ENCODE measurements at places on chromosomes 6 and 20.

GRCh38 chr6:63923139-63923739, 287.6 kb downstream of the PHF3 start:
- H3K27me3 ChIP-seq, result peaks cover 2% of the 10 kb centered on the region
- no peaks in the 10 kb centered on the region for H3K4me1 ChIP-seq
- H3K36me3 ChIP-seq, result no peaks in the 10 kb centered on the region
- no peak overlapping the region for H3K4me3 ChIP-seq
- DNase-seq, result peak; percentile 13

- no peaks in the 10 kb centered on the region for H3K36me3 ChIP-seq
- peaks cover 7% of the 10 kb centered on the region for H3K27me3 ChIP-seq
- no peak overlapping the region for H3K4me3 ChIP-seq
- no peaks in the 10 kb centered on the region for H3K4me1 ChIP-seq
- H3K27ac ChIP-seq, result no peak overlapping the region
- no peak for DNase-seq
Observed at GRCh38 chr6:72376736-72377135, 245.1 kb upstream of the KCNQ5 start.

- no peak overlapping the region for H3K27ac ChIP-seq
- no peaks in the 10 kb centered on the region for H3K36me3 ChIP-seq
- H3K27me3 ChIP-seq, result no peaks in the 10 kb centered on the region
- no peak for DNase-seq
- no peaks in the 10 kb centered on the region for H3K4me1 ChIP-seq
- no peak overlapping the region for H3K4me3 ChIP-seq
Observed at GRCh38 chr6:131643855-131644460, 6.9 kb downstream of the ENPP3 start.

DNA sequence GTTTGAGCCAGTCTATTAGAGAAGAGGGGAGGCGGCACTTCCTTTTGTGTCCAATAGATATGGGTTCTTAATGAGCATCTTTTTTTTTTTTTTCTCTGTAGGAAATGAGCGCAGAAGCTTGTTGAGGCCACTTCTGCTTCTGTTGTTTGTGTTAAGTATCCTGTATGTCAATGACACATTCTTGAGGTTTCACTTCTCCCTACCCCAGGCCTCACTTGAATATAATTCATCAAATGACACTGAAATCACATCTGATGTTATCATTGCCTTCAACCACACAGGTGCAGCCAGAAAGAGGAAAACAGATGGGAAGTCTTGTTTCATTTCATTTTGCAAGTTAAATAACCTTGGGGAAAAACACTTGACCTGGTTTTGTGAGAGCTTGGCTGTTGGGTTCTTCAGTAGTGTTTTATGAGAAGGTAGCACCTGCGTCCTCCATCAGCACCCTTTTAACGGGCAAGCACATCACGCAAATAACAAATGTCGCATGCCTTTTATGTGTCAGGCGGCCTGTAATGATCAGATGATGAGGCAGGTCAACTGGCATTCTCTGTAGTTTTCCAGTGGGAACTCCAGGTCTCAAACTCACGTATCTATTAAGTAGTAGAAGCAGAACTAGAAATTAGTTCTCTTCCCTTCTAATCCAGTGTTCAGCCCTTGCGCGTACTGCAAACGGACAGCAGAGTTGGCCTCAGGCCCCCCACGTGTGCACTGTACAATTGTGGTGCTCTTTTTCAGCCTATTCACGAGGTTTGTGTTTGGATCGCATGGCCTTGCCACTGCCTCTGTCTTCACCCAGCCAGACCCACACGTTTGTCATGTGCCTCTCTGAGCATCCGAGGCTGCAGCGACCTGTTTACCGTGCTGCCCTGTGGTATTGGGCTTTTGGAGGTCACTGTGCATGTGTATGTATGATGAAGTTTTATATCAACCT, 23.5 kb downstream of the PLEKHG1 start:
- H3K36me3 ChIP-seq, result no peaks in the 10 kb centered on the region
- H3K4me1 ChIP-seq, result no peaks in the 10 kb centered on the region
- DNase-seq, result no peak

DNA sequence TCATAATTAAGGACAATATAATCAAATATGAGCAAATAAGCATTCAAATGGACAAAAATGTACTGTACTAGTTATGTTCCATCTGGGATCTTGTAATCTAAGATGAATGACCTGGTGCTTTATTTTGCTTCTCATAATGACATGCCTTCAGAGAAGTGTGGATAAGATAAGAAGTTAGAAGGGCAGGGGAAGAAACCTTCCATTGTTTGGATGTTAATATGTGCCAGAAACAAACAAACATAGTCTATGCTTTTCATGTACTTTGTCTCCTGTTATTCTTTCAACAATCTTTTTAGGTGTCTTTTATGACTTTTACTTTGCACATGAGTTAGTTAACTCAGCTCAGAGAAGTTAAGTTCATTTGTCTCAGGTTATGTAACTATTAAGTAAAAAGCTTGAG, 511.5 kb upstream of the SOX4 start:
- DNase-seq, result no peak
- H3K4me3 ChIP-seq, result no peak overlapping the region
- peaks cover 31% of the 10 kb centered on the region for H3K36me3 ChIP-seq

- H3K36me3 ChIP-seq, result no peaks in the 10 kb centered on the region
- no peak overlapping the region for H3K27ac ChIP-seq
- no peak overlapping the region for H3K4me3 ChIP-seq
Observed at GRCh38 chr6:63307581-63308246, 12.1 kb downstream of the LGSN start.

DNA sequence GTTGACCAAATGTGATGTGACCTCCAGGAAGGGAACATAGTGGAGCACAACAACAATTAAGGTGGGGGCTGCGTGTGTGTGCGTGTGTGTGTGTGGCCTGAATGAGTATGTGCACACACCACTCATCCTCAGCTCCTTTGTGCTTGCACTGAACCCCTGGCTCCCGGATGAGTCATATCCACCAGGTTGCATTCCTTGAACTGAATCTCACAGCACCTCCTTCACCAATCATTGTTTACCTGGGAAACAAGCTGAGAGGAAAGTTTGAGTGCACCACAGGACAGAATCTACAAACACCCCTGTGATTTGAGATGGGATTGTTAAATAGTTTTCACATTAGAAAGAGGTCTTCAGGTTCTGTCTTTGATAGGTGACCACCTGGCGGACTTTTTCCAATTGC, 33.7 kb upstream of the GPR6 start:
- H3K4me1 ChIP-seq, result no peaks in the 10 kb centered on the region
- H3K27me3 ChIP-seq, result peaks cover 13% of the 10 kb centered on the region
- no peaks in the 10 kb centered on the region for H3K36me3 ChIP-seq
- no peak overlapping the region for H3K27ac ChIP-seq

DNA sequence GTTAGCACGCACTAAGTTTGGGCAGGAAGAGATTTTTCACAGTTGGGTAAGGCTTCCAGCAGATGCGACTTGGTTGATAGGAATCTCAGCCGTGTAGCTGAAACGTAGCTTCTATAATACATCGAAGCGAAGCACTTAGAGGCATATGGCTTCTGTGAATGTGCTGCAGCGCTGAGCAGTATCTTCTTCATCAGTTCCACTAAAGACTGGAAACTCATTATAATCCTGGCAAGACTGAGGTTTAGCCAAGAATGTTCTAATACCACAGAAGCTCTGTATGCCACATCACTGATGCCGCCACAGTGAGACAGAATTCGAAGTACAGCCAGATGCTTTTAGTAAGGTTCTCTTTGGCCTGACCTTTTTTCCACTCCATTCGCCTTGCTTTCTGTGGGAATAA, 680.2 kb upstream of the AGPAT4 start:
- no peak overlapping the region for H3K27ac ChIP-seq

GRCh38 chr6:137233911-137234863, 15.0 kb upstream of the IFNGR1 start:
- peaks cover 17% of the 10 kb centered on the region for H3K4me1 ChIP-seq
- peak overlapping the region; percentile 33 for H3K27ac ChIP-seq
- peak overlapping the region; percentile 31 for H3K4me3 ChIP-seq
- DNase-seq, result peak; percentile 29
